ENCODE measurements at places on chromosomes 11 and 22. TPM values are rescaled to one million over a fixed set of nuclear protein-coding genes. Genes with fewer than 3 reads are reported as not detected.

APOL5 gene
- total RNA-seq: not detected

MUC5AC gene
- not detected for total RNA-seq

FBLN1 gene
- 1.0 TPM for total RNA-seq

SAMM50 gene
- total RNA-seq: 44.3 TPM

ABCC8 gene
- total RNA-seq: not detected

LDLRAD3 gene
- total RNA-seq: 4.5 TPM

BTG4 gene
- not detected for total RNA-seq

SLC6A5 gene
- total RNA-seq: not detected

SLC3A2 gene
- 48.4 TPM for total RNA-seq

CCDC188 gene
- 4.9 TPM for total RNA-seq

OR51B5 gene
- total RNA-seq: not detected

PKDREJ gene
- under 0.01 TPM for total RNA-seq

CD151 gene
- 498 TPM for total RNA-seq

WBP2NL gene
- total RNA-seq: not detected

OR8H1 gene
- not detected for total RNA-seq

MMP12 gene
- total RNA-seq: not detected

TRPC6 gene
- 27.6 TPM for total RNA-seq

TBX1 gene
- 62.8 TPM for total RNA-seq

CBLIF gene
- not detected for total RNA-seq

STIP1 gene
- total RNA-seq: 122 TPM

CALCA gene
- not detected for total RNA-seq

DDX25 gene
- not detected for total RNA-seq

DNAJB7 gene
- not detected for total RNA-seq

ASPHD2 gene
- total RNA-seq: 2.0 TPM

KCNQ1OT1 gene
- 0.76 TPM for total RNA-seq

ACRV1 gene
- not detected for total RNA-seq

CTSC gene
- total RNA-seq: 46.0 TPM

MAP4K2 gene
- total RNA-seq: 50.7 TPM

SHANK3 gene
- total RNA-seq: 7.8 TPM

HSCB gene
- 14.9 TPM for total RNA-seq

OR8D1 gene
- total RNA-seq: not detected

CEND1 gene
- under 0.01 TPM for total RNA-seq

ADORA2A gene
- 3.0 TPM for total RNA-seq

APOBEC3G gene
- 3.1 TPM for total RNA-seq

APOC3 gene
- not detected for total RNA-seq

NCR3LG1 gene
- total RNA-seq: 0.51 TPM

YPEL4 gene
- total RNA-seq: 0.13 TPM

CHRNA10 gene
- total RNA-seq: 0.13 TPM

PTPRJ gene
- 0.25 TPM for total RNA-seq

TSSK2 gene
- not detected for total RNA-seq

CD3G gene
- not detected for total RNA-seq

SCGB1C1 gene
- not detected for total RNA-seq

CTNND1 gene
- total RNA-seq: 206 TPM

FOLR2 gene
- not detected for total RNA-seq

IFITM10 gene
- total RNA-seq: 0.39 TPM

GLYAT gene
- total RNA-seq: not detected

ZNF202 gene
- total RNA-seq: 3.6 TPM

IFITM1 gene
- 1.1 TPM for total RNA-seq

OR4C45 gene
- total RNA-seq: not detected

IRAG1 gene
- 0.63 TPM for total RNA-seq

ANO5 gene
- total RNA-seq: under 0.01 TPM

EEF1G gene
- 1,142 TPM for total RNA-seq

NXPE2 gene
- total RNA-seq: not detected

GGTLC2 gene
- total RNA-seq: not detected
